ENCODE measurements at places on chromosomes 12 and 14.

- no peak for DNase-seq
Measured at GRCh38 chr14:99627510-99628381, 17.2 kb upstream of the HHIPL1 start.

DNA sequence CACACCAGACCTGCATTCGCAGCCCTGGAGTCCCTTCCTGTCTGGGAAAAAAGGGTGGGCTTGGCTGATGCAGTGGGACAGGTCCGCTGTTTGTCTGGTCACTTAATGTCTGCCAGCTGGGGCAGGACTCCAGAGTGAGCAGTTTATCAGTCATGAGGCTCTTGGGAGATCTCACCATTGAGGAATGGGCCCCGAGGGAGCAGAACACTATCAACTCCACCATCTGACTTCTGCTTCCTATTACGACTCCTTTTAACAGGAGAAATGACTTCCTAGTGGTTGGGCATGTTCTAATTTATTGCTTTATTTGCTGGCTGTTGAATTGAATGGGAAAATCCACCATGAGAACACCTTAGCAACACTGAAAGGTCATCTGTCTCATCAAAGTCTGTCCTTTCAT, 182.5 kb upstream of the RASSF8 start:
- DNase-seq = no peak

- DNase-seq = no peak
Measured at GRCh38 chr12:58847901-58848600, 72.3 kb downstream of the LRIG3 start.

DNA sequence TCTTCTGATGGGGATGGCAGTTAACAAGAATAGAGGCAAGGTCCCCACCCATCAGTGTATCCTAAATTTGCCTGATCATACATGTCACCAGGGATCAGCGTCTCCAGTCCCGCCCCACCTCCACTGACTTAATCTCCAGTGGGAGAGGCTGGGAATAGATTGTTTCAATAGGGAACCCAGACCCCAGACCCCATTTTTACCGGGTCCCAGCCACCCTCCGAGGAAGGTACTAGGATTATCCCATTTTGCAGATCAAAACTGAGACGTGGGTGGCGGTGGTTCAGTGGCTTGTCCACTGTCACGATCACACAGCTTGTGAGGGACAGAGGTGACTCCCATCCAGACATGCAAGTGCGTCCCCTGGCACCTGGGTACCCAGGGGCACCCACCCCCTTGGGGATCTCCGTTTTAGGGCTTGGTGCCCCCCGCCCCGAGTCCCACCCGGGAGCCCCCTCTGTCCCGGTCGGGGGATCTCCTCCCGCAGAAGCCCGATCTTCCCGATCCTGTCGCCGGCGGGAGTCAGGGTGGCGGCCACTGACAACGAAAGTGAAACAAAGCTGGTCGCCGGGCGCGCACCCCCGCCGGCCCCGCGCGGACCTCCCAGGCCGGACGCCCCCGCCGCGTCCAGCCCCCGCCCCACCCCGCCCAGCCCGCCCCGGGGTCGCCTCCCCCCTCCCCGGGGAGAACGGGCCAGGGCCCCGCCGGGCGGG, 523 bp downstream of the WSB2 start:
- peak; percentile 46 for DNase-seq

DNA sequence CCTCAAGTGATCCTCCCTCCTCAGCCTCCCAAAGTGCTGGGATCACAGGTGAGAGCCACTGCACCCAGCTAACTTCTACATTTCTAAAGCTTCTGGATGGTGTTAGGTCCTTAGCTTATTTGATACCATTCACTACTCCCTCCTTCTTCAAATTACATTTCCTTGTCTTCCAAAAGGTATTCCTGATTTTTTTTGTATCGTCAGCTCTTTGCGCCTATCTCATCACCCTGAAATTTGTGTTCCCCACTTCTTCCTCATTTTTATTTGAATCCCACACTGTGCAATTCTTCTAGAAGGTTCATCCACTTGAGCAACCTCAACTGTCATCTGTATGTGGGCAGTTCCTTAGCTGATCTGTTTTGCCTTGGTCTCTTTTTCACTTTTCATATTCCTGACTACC, 241.8 kb upstream of the RGS6 start:
- DNase-seq = no peak

DNA sequence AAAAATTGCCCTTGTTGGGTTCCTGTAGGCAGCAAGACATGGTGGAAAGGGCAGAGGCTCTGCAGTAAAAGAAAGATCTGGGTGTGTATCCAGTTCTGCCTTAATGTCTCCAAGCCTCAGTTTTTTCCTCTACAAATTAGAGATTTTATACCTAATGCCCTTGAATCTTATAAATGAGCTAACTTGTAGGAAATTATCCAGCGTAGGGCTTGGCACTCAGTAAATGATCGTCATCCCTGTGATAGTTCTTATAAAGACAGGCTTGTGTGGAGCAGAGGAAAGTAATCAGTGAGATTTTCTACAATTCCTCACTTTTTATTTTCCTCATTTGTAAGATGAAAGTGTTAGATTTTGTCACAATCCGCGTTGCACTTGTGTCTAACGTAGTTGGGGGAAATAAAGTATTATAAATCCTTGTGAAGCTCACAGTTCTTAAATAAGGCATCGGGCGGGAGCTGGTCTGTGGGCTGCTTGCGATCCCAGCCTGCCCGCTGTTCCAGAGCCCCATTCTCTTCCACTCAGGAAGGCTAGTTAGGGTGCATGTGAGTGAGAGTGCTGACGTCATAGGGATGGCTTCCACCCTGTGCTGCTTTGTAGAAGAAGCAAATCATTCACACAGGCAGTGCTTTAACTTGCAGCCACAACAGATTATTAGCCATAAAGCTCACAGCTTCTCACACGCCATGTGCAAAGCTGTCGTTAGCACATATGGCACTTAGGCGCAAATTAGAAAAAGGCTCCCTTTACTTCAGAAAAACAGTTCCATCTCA, 87.6 kb downstream of the EML1 start:
- DNase-seq = no peak

DNA sequence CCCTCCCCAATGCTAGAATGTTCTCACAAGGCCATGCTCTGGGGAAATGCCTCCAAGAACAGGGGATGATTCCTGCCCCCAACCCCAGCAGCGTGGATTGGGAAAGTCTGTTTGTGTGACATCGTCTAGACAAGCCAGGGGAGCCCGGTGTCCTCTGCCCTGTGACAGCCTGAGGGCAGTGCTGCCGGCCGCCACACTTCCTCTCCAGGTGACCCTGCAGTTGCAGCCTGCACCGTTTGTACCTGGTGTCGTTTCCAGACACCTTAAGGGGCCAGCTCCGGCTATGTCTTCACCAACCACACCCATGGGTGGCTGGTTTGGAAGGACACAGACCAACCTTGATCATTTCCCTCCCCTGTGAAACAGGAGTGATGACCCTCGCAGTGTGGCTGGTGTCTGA, 372.6 kb downstream of the BCL11B start:
- no peak for DNase-seq

GRCh38 chr14:32331206-32331605, 2.1 kb downstream of the AKAP6 start:
- DNase-seq = no peak

DNA sequence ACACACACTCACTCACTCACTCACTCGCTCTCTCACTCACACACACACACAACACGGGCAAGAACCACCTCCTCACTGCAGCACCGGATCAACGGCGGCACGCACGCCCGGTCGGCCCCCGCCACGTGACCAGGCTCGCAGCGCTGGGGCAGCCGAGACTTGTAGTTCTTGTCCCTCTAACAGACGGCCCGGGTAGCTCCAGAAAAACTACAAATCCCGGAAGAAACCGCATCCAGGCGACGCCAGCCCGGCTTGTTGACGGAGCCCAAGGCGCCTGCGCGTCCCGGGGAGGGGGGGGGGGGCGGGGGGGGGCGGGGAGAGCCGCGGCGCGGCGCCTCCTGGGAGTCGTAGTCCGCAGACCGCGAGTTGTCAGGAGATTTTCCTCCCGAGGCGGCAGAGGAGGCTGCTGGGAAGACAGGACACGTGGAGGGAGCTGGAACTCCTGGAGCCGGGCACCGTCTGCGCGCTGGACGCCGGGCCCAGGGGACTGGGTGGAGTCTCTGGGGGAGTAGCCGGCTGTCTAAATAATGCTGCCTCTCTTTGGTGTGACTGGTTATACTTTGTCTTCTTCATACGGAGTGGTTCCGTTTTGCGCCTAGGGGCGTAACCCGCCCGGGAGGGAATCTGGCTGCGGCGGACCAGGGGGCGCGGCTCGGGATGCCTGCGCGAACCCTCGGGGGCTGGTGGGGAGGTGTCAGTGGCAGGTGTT, at the start of gene MAX:
Gene MAX (minus strand): TSS at position 77 of the 709 bp plus-strand sequence. CDS start 178 bp downstream, outside the sequence.
- DNase-seq = peak; percentile 98

GRCh38 chr12:41627476-41627875, 439.4 kb downstream of the PDZRN4 start:
- DNase-seq = no peak

DNA sequence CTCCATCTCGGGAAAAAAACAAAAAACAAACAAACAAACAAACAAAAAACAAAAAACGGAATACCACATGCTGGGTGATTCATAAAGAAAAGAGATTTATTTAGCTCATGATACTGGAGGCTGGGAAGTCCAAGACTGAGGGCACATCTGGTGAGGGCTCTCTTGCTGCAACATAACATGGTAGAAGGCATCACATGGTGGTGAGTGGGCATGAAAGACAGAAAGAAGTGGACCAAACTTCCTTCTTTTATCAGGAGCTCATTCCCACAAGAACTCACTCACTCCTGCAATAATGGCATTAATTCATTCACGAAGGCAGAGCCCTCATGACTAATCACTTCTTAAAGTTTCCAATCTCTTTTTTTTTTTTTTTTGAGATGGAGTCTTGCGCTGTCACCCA, 8.0 kb upstream of the LGMN start:
- DNase-seq = no peak

DNA sequence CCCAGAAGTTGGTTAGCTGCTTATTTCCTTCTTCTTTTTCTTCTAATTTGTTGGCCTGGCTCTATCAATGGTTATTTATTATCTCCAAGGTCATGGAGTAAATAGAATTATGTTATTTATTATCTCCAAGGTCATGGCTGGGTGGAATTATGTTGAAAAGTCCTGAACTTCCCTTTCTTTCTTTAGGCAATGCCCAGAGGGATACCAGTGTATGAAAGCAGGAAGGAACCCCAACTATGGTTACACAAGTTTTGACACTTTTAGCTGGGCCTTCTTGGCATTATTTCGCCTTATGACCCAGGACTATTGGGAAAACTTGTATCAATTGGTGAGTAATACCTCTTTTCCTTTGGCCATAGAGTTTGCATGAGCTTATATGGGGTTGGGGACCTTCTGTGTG, 111.6 kb downstream of the SCN8A start:
- DNase-seq = no peak

DNA sequence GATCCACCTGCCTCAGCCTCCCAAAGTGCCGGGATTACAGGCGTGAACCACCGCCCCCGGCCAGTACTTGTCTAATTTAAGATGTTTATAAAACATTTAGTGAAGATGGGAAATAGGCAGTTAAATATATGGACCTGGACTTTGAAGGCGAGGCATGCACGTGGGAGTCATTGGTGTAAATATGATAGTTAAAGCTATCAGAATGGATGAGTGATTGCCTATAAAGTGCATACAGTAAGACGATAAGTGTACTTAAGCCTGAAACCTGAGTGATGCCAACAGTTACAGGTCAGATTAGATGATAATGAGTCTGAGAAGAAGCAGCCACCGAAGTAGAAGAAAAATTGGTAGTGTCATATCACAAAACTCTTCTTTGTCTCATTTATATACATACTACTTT, 11.5 kb downstream of the RAD51B start:
- DNase-seq = no peak

GRCh38 chr12:92270521-92270920, 124.9 kb upstream of the BTG1 start:
- no peak for DNase-seq

DNA sequence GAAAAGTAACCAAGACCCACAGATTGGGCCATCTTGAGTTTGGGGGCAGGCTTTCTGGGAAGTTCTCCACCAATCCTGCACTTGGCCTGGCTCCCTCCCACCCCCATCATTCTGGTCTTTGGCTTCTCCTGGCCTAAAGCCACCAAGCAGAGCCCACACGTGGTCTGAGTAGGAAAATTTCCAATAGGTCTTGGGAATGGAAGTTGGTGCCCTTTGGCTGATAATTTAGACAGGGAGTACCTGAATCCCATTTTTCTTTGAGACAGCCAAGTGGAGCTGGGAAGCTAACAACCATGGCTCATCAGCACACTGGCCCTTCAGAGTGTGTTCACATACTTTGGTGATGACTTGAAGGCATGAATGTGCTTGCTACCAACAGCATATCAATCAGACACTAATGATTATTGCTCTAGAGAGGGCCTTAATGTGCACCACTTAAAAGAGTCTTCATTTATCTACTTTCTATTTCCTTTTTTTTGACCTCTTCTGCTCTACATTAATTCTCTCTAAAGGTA, 156.0 kb downstream of the EGLN3 start:
- no peak for DNase-seq

DNA sequence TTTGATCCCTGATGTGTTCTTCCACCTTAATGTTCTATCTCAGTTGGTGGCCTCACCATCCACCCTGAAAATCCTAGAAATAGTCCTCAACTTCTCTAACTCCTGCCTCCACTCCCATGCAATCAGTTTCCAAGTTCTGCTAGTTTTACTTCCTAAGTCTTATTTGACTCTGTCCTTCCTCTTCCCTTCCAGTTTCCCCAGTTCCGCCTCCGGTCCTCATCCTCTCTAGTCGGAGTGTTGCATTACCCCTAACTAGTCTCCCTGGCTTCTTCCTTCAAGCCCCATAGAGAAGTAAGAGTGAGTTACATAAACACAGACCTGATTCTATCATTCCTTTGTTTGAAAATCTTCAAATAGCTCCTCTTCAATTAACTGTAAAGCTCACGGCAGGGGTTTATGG, 236.5 kb downstream of the GXYLT1 start:
- no peak for DNase-seq

- DNase-seq = no peak
Measured at GRCh38 chr12:15732341-15733061, 56.7 kb downstream of the EPS8 start.

- no peak for DNase-seq
Measured at GRCh38 chr12:56153678-56154065, 1.3 kb downstream of the MYL6B start.

- peak; percentile 25 for DNase-seq
Measured at GRCh38 chr12:62631471-62632410, 165.1 kb downstream of the MON2 start.

DNA sequence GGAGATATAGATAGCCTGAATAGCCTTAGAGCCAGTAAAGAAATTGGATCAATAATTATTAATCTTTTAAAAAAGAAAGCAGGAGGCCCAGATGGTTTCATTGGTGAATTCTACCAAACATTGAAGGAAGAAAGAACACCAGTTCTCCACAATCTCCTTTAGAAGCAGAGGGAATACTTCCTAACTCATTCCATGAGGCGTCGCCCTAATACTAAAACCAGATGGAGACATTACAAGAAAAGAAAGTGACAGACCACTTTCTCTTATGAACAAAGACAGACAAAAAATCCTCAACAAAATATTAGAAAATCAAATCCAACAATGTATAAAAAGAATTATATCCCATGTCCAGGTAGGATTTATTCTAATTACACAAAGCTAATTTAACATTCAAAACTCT, 362.6 kb downstream of the BCAT1 start:
- DNase-seq = no peak

- DNase-seq = no peak
Measured at GRCh38 chr12:105742567-105742874, 396.2 kb downstream of the NUAK1 start.

GRCh38 chr12:119363490-119363889, 29.0 kb downstream of the CCDC60 start:
- DNase-seq = no peak
